ENCODE measurements at places on chromosomes 11 and 22. TPM values are rescaled to one million over a fixed set of nuclear protein-coding genes. Genes with fewer than 3 reads are reported as not detected.
A peak's percentile ranks its signal among the peaks of the same experiment; 100 is the strongest.

DNA sequence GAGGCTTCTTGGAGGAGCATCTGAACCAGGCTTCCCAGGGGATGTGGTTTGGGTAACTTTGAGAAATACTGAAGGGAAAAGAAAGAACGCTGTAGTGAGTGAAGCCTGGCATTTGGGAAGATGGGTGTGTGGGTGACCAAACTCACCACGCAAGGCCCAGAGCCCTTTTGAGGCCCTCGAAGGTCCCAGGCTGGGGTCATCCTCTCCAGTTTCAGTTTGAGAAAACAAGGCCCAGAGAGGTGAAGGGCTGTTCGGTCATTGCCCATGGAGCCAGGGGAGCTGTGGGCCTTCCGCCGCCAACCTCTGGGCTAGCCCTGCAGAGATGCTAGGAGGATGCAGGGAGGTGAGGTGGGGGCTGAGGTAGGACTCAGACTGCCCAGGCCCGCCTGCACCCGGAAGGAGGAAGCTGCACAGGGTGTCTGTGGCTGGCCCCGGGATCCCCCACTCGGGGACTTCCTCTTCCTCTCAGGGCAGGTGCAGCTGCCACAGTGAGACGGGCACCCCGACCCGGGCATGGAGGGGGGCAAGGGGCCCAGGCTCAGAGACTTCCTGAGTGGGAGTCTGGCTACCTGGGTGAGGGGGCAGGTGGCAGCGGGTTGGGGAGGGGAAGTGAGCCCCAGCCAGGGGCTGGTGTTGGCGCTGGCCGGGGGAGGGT, at the start of gene CCDC88B:
CCDC88B (plus strand) TSS at position 451 of the 655 bp plus-strand sequence; CDS start at position 514, 63 bp downstream.
- peak; percentile 85 for DNase-seq

- no peak for DNase-seq
These were observed 34.1 kb upstream of the JAM3 start for GRCh38 chr11:134034496-134035381.

ROM1 gene
- 2.4 TPM for total RNA-seq

GRCh38 chr22:42905702-42906183, 48.7 kb upstream of the ARFGAP3 start:
- no peak for DNase-seq

RTN4R gene
- 5.7 TPM for total RNA-seq

- no peak for DNase-seq
These were observed 126.3 kb downstream of the COMMD9 start for GRCh38 chr11:36162883-36163434.

DNA sequence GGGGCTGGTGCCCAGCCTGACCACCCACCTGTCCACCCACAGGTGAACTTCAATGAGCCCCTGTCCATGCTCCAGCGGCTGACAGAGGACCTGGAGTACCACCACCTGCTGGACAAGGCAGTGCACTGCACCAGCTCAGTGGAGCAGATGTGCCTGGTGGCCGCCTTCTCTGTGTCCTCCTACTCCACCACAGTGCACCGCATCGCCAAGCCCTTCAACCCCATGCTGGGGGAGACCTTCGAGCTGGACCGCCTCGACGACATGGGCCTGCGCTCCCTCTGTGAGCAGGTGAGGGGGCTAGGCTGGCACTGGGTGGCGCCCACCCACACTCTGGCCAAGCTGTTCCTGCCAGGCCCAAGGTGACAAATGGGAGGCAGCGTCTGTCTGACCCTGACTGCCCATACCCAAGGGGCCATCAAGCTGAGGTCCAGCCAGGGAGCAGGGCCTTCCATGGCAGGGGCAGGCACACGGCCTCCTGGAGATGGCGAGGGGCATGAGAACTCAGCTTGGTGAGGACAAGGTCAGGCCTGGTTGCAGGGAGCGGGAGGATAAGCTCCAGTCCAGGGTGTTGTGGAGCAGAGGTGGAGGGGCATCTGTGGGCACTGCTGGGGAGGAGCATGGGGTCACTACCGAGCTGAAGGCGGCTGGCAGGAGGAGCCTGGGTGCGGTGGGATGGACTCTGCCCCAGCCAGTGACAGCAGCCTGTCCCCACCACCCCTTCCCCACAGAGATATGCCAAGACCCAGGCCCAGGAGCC, 77.7 kb downstream of the MORC2 start:
- DNase-seq: peak; percentile 44

GRCh38 chr11:87437844-87438223, 400.1 kb downstream of the TMEM135 start:
- DNase-seq: no peak

DNA sequence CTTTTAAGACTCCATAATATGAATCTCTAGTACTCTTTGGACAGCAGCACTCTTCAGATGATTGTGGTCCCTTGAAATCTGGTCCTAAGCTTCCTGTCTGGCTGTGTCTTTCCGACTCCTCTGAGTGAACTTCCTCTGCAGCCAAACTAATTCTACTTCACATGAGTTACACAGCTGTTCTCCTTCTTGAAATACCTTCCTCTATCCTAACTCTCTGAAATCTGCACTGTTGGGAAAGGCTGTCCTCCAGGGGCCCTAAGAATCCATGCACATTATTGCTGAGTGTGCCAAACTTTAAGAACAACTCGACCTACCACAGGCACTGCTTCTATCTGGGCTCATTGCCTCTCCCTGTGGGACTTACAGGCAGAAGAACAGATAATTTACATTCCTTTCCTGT, 217.3 kb upstream of the ARHGAP42 start:
- DNase-seq: no peak

KRTAP5-9 gene
- total RNA-seq: not detected

GRCh38 chr11:87019613-87020271, 18.0 kb upstream of the TMEM135 start:
- no peak for DNase-seq

DNA sequence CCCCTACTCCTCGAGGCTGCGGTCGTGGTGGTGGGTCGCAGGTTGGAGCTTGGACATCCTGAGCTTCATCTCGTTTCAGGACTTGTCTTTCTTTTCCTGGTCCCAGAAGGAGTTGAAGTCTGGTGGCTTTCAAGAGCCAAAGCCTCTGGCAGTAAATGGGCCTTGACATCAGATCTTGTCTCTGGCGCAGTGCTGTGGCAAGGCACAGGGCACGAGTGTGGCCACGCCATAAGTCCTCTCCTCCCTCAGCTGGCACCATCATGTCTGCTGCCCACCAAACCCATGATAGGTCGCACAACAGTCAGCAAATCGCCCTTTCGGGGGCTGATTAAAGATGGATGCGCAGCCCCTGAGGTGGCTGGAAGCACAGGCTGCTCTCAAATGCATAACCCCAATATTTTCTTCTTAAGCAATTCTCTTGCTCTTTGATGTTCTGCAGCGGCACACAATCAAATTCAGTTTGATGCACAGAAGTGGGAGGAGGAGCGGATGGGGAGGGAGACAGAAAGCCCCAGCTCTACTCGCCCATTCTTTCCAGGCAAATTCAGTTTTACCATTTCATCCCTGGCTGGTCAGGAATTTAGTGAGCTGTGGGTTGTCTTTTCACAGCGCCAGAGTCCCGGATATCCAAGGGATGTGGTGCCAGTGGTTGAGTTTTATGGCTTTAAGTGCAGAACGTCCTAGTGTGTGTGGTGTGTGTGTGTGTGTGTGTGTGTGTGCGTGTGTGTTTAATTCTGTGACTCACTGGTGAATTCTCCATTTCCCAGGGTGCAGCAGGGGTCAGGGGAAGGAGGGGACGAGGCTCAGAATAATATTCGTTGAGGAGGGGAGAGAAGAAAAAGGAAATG, 162.0 kb downstream of the DSCAML1 start:
- DNase-seq: no peak

DNA sequence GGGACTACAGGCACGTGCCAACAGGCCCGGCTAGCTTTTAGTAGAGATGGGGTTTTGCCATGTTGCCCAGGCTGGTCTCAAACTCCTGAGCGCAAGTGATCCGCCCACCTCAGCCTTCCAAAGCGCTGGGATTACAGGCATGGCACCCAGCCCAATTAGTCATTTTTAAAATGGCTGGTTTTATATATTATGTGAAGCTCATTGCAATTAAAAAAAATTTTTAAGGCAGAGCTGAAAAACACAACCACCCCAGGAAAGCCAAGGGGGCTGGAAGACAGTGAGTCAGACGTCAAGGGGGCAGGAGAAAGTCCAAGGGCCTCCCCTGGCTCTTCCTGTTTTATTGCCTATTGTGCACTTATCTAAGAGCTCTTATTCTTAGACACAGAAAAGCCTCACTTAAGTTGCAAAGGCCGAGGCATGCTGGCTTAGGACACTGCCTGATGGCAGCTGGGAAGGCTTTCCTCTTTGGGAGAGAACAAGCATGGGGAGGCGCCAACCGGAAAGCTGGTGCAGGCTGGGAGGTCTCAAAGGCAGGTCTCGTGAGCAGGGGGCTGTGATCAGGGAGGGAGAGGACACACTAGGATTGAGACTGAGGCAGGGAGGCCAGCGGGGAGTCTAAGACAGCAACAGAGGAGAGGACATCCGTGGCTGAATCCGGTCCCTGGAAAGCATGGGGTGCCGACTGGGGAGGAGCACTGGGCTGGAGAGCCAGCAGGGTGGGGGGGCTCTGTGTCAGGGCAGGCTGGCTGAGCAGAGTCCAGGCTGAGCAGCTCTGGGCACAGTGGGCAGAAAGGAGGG, 11.1 kb upstream of the OSM start:
- no peak for DNase-seq

CASP1 gene
- total RNA-seq: 98.6 TPM

SMIM35 gene
- 3.1 TPM for total RNA-seq

TOLLIP gene
- total RNA-seq: 36.7 TPM

GRCh38 chr22:48755059-48755949, 1072.4 kb downstream of the BRD1 start:
- no peak for DNase-seq

GRCh38 chr11:17408026-17408425, 19.6 kb upstream of the KCNJ11 start:
- DNase-seq: no peak

- no peak for DNase-seq
These were observed 95.3 kb downstream of the NTM start for GRCh38 chr11:131465746-131466145.

DNA sequence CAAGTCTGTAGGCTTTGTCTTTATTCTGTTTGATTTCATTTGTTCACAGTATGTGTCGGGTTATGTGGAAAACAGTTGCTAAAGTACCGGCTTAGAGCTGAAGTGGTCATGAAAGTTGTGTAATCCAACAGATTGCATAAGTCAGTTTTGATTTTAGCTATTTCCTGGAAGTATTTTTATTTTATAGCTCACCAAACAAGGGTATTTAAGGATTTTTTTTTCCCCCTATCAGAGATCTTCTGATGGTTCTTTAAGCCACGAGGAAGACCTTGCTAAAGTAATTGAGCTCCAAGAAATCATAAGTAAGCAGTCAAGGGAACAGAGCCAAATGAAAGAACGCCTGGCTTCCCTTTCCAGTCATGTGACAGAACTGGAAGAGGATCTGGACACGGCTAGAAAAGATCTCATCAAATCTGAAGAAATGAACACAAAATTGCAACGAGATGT, 55.9 kb downstream of the PPFIA1 start:
- DNase-seq: no peak

DNA sequence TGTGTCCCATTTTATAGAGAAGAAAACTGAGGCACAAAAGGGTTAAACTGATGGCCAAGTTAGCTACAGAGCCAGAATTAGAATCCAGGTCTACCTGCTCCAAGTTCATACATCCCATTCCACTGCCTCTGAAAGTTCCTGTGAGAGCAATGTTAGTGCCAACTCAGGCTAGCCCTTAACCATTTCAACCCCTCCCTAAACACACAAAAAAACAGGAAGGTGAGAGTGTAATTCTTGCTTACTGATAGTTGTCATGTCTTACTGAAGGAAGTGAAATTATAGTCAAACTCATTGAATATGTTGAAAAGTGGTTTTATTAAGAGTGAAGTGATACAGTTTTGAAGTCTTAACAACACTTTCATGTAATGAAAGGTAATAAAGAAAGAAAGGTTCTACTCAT, 2.9 kb upstream of the E2F8 start:
- DNase-seq: no peak

DNA sequence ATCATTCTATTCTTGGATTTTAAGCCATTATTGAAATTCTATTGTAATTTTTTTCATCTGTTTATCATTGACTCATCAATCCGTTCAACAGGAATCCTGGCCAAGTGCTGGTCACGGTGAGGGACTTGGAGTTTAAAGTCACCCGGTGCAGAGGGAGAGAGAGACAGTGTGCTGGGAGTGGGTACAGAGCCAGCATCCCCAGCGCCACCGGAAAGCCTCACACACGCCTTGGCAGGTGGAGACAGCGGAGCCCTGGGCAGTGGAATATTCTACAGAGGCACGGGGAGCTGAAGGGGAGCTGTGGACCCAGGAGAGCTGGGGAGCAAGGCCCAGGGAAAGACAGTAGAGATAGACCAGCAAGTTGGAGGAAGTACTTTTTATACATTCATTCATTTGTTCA, 787.6 kb downstream of the BRD1 start:
- no peak for DNase-seq

KRTAP5-5 gene
- total RNA-seq: not detected

- DNase-seq: no peak
These were observed 136.8 kb downstream of the PKNOX2 start for GRCh38 chr11:125301346-125301745.

DNA sequence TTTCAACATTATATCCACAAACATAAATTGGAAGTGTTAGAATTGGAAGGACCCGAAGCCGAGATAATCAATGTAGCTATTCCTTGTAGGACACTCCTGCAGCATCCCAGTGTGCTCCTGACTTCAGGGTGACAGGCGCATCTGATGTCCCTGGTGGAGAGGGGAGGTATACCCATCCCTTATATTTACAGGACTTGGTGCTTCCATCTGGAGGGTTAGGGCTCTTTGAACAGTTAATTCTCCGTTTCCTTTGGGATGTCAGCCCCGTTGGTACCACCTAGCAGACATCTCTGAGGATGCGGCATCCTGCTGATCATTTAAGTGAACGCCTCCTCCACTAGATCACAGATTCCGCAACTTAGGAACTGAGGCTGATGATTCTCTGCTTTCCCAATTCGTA, 451.3 kb downstream of the OPCML start:
- DNase-seq: no peak

- DNase-seq: no peak
These were observed 83.0 kb downstream of the ISX start for GRCh38 chr22:35148866-35149548.

GRCh38 chr22:19986011-19986409, 30.6 kb downstream of the ARVCF start:
- no peak for DNase-seq

- peak; percentile 15 for DNase-seq
These were observed 276.8 kb downstream of the BRD1 start for GRCh38 chr22:49550766-49551362.

DNA sequence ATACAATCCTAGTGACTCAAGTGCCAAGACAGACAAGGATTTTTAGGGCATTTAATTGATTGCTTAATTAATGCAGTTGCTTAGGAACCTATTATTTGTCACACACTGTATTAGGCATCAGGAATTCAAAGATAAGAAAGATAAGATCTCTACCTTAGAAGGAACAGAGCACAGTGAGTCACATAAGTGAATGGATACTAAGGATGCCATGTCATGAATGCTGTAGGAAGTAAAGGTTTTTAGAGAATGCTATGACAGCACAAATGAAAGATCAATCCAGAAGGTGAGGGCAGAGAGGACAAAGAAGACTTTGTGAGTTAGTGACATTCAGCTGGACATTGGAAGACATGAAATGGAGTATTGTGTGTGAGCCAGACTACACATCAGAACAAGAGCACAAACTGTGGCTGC, 147.9 kb upstream of the DDI1 start:
- DNase-seq: no peak

Measured in activated naive CD8-positive, alpha-beta T cell treated with anti-CD3 and anti-CD28 coated beads, Interleukin-2, amount 10 ng/mL, durations not matched to agents 7 days and 5 days (primary cell).